GM23248 (cell line): ENCODE measurements at places on chromosomes 3 and 15. TPM values are rescaled to one million over a fixed set of nuclear protein-coding genes. Genes with fewer than 3 reads are reported as not detected.

- no peak for DNase-seq
- H3K36me3 ChIP-seq: no peaks in the 10 kb centered on the region
- no peak overlapping the region for H3K4me3 ChIP-seq
These were observed 34.2 kb downstream of the ALS2CL start for GRCh38 chr3:46659285-46659684.

Gene SLC27A2
- total RNA-seq: not detected in 2 replicates

- no peak for DNase-seq
- no peak overlapping the region for H3K4me3 ChIP-seq
- no peak overlapping the region for H3K27ac ChIP-seq
- H3K27me3 ChIP-seq: no peaks in the 10 kb centered on the region
- peaks cover 7% of the 10 kb centered on the region for H3K4me1 ChIP-seq
These were observed 9.6 kb upstream of the MUSTN1 start for GRCh38 chr3:52844290-52844975.

DNA sequence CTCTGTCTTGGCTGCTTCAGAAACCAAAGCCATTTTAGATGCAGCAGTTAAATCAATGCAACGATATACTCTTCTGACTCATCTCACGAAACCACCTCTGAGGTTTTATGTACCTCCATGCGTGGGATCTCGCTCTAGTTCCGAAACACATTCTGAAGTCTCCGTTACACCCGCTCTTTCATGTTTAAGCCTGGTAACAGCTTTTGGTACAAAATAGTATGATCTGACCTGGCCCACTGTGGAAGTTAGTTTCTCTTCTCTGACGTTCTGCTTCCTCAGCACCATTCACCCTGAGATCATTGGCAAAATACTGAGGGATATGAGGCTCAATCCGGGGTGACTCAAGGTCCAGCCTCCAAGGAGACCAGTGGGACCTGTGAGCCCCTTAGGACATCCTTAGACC lies 121.9 kb downstream of the TMEM266 start:
- H3K27me3 ChIP-seq: no peaks in the 10 kb centered on the region
- H3K4me3 ChIP-seq: no peak overlapping the region
- peak overlapping the region; percentile 80 for H3K27ac ChIP-seq
- peaks cover 32% of the 10 kb centered on the region for H3K4me1 ChIP-seq

DNA sequence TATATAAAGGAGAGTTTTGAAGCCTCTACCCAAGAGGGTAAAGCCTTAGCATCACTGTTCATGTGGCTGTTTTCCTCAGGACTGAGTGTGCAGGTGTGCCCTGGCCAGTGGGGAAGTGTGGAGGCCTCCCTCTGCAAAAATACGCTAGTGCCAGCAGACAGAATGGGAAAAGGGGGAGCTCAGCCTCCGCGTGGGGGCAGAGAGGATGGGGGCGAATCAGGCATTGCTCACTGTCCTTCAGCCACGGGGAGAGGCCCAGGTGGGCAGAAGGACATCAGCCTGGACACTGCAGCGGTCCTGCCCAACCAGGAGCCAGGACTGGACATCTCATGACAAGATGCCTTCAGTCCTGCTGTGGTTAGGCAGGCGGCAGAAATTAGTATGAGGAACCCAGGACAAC lies 10.1 kb downstream of the LTF start:
- no peak overlapping the region for H3K4me3 ChIP-seq
- H3K36me3 ChIP-seq: no peaks in the 10 kb centered on the region
- no peaks in the 10 kb centered on the region for H3K4me1 ChIP-seq
- DNase-seq: no peak
- H3K27me3 ChIP-seq: peaks cover 70% of the 10 kb centered on the region

Gene FYTTD1
- 42.0 and 71.5 TPM in 2 replicates for total RNA-seq

DNA sequence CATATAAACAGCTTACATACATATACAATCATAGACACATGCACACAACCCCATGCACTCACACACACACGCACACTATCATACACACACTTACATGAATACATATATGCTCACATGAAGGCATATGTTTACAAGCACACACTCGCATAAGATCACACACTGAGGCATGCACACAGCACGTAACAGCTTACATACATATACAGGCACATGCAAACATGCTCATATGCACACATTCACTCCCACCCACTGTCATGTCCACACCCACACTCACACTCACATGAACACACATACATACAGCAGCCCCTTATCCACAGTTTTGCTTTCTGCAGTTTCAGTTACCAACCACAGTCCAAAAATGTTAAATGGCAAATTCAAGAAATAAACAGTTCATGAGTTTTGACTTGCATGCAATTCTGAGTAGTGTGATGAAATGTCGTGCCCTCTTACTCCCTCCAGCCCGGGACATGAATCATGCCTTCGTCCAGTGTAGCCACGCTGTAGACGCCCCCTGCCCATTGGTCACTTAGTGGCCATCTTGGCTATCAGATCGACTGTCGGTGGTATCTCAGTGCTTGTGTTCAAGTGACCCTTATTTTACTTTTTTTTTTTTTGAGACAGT lies 27.8 kb downstream of the MEGF11 start:
- no peak overlapping the region for H3K27ac ChIP-seq
- no peaks in the 10 kb centered on the region for H3K4me1 ChIP-seq
- no peak overlapping the region for H3K4me3 ChIP-seq
- H3K36me3 ChIP-seq: no peaks in the 10 kb centered on the region

Gene NKIRAS1
- 15.0 and 18.5 TPM in 2 replicates for total RNA-seq

Gene RBP2
- not detected in 2 replicates for total RNA-seq

DNA sequence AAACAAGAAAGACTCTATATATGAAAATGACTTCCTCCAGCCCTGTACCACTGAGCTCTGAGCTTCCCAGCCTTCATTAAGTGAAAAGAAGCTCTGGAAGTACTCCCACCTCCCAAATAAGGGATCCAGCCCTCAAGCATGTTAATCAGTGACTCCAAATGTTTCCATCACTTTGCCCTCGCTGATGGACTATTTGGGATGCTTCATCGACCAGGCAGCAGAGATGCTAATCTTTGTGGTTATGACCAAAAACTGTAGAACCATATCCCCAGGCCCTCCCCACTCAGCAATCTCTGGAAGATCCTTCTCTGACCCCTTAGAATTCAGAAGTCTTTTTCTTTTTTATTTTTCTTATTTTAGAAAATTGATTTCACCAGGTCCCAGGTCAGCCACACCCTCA lies 2.3 kb upstream of the CTDSPL start:
- H3K4me1 ChIP-seq: peaks cover 16% of the 10 kb centered on the region; the same call in 1 of the 2 replicates
- H3K27me3 ChIP-seq: no peaks in the 10 kb centered on the region
- peak; percentile 28 for DNase-seq
- no peak overlapping the region for H3K4me3 ChIP-seq
- no peaks in the 10 kb centered on the region for H3K36me3 ChIP-seq

DNA sequence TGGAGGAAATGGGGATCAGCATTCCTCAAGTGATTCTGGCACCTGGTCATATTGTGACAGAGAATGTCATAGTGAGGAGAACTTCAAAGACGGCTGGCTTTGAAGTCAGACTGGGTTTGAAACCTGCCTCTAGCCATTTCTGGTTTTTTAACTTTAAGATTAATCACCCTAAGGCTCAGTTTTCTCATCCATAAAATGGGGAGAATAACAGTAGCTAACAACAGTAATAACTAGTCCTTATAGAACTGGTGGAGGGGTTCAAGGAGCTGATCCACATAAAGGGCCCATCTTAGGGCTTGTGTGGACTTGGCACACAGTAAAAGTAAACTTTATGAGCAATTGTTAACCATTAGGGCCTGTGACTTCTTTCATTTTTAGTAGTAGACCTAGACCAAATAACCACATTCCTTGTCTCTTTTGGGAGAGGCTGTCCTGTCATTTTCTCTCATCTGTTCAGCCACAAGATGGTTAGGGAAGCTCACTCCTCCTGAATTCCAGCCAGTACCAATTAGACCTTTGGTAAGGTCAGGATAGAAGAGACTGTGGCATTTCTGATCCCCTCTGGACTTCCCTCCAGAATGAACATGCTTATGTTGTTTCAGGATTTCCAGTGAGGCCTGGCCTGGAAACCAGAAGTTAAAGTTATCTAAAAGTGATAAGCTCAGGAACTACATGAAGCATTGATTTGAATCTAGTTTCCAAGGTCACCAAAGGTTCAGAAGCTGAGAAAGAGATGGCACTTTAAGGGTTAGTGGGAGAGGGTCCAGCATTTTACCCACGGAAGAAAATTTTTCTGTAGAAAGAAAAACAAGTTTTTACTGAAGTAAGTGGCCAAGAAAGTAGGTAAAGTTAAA lies 159.3 kb upstream of the DPH6 start:
- DNase-seq: no peak
- H3K4me1 ChIP-seq: peaks cover 14% of the 10 kb centered on the region
- no peak overlapping the region for H3K27ac ChIP-seq
- H3K27me3 ChIP-seq: no peaks in the 10 kb centered on the region
- no peak overlapping the region for H3K4me3 ChIP-seq

Gene SCG5
- 16.2 and 26.1 TPM in 2 replicates for total RNA-seq

- no peak for DNase-seq
- H3K27me3 ChIP-seq: no peaks in the 10 kb centered on the region
- H3K4me3 ChIP-seq: no peak overlapping the region
- H3K36me3 ChIP-seq: no peaks in the 10 kb centered on the region
These were observed 256.0 kb downstream of the SV2B start for GRCh38 chr15:91356083-91356482.

DNA sequence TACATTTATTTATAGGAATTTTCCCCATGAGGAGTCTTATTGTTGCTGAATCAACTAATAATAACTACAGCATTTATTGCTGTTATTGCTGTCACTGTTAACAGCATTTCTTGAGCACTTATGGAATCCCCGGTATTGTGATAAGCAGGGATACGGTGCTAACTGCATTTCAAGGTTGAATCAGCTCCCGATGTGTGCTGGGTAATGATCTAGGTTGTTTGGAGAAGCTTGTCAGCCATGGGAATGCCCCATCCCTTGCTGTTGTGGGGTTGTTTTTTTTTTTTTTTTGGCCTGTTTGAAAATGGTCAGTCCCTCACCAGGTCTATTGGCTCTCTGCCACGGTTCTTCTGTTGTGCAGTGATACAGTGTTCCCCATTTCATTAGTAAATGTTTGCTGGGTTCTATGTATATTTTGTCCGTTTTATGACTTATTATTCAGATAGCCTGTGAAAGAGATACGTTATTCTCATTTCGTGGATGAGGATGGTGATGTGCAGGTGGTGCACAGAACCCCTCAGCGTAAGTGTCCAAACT lies 48.5 kb downstream of the MED12L start:
- no peaks in the 10 kb centered on the region for H3K4me1 ChIP-seq
- H3K4me3 ChIP-seq: no peak overlapping the region
- no peak for DNase-seq
- no peak overlapping the region for H3K27ac ChIP-seq
- no peaks in the 10 kb centered on the region for H3K36me3 ChIP-seq

DNA sequence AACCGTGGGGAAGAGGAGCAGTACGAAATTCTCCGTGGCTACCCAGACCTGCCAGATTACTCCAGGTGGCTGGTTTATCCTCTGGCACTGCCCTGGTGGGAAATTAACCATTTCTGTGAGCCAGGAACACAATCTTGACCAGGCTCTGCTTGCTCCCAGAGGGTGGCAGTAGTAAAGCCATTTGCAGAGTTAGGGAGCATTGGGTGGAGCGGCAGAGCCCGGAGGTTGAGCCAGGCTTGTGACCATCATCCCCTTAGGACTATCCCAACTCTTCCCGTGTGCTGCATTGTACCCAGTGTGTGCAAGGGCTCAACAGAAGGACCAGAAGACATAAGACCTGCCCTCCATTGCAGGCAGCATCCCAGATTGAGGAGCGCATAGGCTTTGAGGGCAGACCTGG lies 5.3 kb downstream of the KNG1 start:
- no peaks in the 10 kb centered on the region for H3K36me3 ChIP-seq
- H3K27ac ChIP-seq: no peak overlapping the region
- H3K4me1 ChIP-seq: no peaks in the 10 kb centered on the region
- peak; percentile 14 for DNase-seq
- H3K27me3 ChIP-seq: peaks cover 13% of the 10 kb centered on the region; the same call in 1 of the 2 replicates
- H3K4me3 ChIP-seq: no peak overlapping the region

DNA sequence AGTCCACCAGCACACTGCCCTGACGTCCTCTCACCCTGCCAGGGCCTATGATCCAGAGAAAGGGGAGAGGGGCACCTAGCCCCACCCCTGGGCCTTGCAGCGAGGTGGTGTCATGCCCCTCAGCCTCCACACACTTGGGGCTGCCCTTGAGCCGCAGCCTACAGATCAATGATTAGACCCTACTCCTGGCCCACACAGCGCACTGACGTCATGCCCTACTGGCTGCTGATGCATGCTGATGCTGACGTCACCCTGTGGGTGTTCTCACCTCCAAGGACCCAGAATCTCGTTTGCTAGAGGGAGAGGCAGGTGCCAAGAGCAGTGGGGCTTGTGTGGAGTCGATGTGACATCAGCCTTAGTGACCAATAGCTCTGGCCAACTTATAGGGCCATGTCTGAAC lies 18.0 kb downstream of the ARL14 start:
- H3K4me1 ChIP-seq: peaks cover 30% of the 10 kb centered on the region
- no peak for DNase-seq
- H3K36me3 ChIP-seq: no peaks in the 10 kb centered on the region
- no peak overlapping the region for H3K4me3 ChIP-seq

DNA sequence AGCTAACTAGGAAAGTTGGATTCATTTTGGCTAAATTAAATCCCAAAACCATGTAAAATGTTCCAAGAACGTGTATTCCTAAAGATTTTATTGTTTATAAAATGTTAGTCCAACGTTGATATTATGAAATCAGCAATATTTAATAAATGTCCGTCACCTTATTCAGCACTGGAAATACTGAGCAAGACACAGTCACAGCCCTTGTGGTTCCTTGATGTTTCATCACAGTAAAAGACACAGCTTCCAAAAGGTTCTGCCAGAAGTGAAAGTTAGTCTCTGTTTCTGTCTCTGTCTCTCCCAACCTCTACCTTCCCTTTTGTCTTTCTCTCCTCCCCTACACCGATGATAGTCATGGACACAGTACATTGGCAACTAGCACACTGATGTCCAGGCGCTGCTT lies 82.2 kb upstream of the BOC start:
- DNase-seq: peak; percentile 10
- no peak overlapping the region for H3K4me3 ChIP-seq
- H3K36me3 ChIP-seq: no peaks in the 10 kb centered on the region
- H3K4me1 ChIP-seq: peaks cover 7% of the 10 kb centered on the region; the same call in 1 of the 2 replicates

DNA sequence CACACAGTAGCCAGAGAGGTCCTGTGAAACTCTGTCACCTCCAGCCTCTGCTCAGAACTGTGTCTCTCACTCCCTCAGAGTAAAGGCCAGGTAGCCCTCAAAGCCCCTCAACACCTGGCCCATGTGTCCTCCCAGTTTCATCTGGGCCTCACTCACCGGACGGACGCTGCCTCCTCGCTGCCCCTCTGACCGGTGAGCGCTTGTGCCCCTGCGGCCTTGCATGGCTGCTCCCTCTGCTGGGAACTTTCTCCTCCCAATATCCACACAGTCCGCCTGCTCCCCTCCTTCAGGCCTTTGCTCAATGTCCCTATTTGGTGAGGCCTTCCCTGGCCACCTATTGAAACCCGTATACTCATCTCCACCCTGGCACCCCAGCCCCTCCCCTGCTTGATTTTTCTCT lies 36.8 kb upstream of the TRH start:
- H3K36me3 ChIP-seq: no peaks in the 10 kb centered on the region
- H3K27me3 ChIP-seq: no peaks in the 10 kb centered on the region
- H3K4me3 ChIP-seq: no peak overlapping the region
- no peak for DNase-seq

Gene GOLGA8G
- total RNA-seq: under 0.01 TPM in 1 of 2 replicates, not detected in the other

GRCh38 chr3:134815519-134815918 lies 20.5 kb downstream of the EPHB1 start:
- H3K4me3 ChIP-seq: no peak overlapping the region
- H3K4me1 ChIP-seq: no peaks in the 10 kb centered on the region
- H3K27me3 ChIP-seq: no peaks in the 10 kb centered on the region
- no peak overlapping the region for H3K27ac ChIP-seq
- no peaks in the 10 kb centered on the region for H3K36me3 ChIP-seq
- no peak for DNase-seq

GRCh38 chr3:14401692-14402303 lies 608 bp upstream of the SLC6A6 start:
- no peaks in the 10 kb centered on the region for H3K36me3 ChIP-seq
- H3K4me1 ChIP-seq: peaks cover 11% of the 10 kb centered on the region; the same call in 1 of the 2 replicates
- no peak overlapping the region for H3K27ac ChIP-seq
- H3K4me3 ChIP-seq: peak overlapping the region; percentile 73
- H3K27me3 ChIP-seq: no peaks in the 10 kb centered on the region
